Right cardiac atrium (tissue), 5 donors: ENCODE measurements at places on chromosomes 3 and 15.

- DNase-seq, result no peak
Observed at GRCh38 chr3:36843065-36844051, 79.0 kb upstream of the DCLK3 start.

- no peak for DNase-seq
Observed at GRCh38 chr3:35709691-35710090, 70.4 kb downstream of the ARPP21 start.

GRCh38 chr3:160402221-160403027 is 3.0 kb downstream of the SMC4 start:
- DNase-seq, result no peak

GRCh38 chr3:123725652-123726400 is 141.0 kb upstream of the HACD2 start:
- DNase-seq, result no peak

GRCh38 chr3:172402090-172402489 is 46.2 kb downstream of the GHSR start:
- no peak for DNase-seq

DNA sequence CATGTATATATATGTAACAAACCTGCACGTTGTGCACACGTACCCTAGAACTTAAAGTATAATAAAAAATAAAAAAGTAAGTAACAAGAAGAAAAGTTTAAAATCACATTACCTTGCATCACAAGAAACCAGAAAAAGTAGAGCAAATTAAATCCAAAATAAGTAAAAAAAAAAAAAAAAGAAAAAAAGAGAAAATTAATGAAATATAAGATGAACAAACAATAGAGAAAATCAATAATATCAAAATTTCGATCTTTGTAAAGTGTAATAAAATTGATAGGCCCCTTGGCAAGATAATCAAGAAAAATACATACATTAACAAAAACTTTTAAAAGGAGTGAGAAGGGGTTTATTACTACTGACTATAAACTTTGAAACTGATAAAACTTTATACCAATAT is 7.4 kb upstream of the BHLHE40 start:
- no peak for DNase-seq

GRCh38 chr15:76200641-76201105 is 110.6 kb downstream of the ETFA start:
- DNase-seq, result no peak

- DNase-seq, result no peak
Observed at GRCh38 chr3:32460031-32460749, 42.5 kb downstream of the CMTM6 start.
